ENCODE measurements at places on chromosomes 12 and 14. TPM values are rescaled to one million over a fixed set of nuclear protein-coding genes. Genes with fewer than 3 reads are reported as not detected.
A peak's percentile ranks its signal among the peaks of the same experiment; 100 is the strongest.

DNA sequence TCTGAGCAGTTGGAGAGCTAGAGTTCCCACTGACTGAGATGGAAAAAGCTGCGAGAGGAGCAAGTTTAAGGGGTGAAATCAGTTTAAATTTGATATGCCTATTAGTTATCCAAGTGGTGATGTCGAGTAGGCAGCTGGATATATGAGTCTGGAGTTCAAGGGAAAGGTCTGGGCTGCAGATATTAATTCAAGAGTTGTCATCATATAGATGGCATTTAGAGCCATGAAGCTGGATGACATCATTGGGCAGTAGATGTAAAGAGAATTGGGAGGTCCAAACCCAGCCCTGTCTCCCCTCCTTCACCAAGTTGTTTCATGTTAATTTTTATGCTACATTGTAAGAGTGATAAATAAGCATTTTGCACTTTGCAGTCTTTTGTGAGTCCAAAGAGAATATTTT is 898.1 kb downstream of the GALC start:
- no peak for DNase-seq

- no peak for DNase-seq
Measured at GRCh38 chr14:35072226-35072625, 26.2 kb downstream of the FAM177A1 start.

DNA sequence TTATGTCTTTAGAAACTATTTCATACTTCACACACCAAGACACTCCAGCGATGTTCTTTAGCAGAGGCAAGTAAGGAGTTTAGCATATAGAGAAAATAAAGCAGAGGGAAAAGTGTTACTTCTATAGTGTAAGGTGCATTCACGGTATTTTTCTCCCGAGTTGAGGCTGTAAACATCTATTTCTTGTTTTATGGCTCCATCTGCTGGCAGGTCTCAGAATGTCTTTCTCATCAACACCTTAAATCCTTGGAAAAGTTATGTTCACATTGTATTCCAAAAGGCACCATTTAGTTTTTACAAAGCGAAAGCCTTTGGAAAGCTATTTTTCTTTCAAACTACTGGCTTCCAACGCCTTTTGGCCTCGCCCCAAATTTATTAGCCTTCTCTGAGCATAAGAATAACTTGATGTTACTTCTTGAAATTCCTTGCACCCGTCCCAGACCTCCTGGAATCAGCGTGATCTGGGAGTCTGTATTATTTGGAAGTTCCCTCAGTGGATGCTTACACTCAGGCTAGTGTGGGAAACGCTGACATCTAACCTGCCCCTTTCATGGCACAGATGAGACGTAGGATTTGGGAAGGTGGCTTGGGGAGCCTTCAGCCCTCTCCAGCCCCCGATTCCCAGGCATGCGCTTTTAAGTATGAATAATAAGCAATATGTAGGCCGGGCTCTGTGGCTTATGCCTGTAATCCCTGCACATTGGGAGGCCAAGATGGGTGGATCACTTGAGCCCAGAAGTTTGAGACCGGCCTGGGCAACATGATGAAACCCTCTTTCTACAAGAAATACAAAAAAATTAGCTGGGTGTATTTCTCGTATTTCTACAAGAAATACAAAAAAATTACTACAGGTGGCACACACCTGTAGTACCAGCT is 1.9 kb upstream of the PIWIL1 start:
- DNase-seq: peak; percentile 47

DNA sequence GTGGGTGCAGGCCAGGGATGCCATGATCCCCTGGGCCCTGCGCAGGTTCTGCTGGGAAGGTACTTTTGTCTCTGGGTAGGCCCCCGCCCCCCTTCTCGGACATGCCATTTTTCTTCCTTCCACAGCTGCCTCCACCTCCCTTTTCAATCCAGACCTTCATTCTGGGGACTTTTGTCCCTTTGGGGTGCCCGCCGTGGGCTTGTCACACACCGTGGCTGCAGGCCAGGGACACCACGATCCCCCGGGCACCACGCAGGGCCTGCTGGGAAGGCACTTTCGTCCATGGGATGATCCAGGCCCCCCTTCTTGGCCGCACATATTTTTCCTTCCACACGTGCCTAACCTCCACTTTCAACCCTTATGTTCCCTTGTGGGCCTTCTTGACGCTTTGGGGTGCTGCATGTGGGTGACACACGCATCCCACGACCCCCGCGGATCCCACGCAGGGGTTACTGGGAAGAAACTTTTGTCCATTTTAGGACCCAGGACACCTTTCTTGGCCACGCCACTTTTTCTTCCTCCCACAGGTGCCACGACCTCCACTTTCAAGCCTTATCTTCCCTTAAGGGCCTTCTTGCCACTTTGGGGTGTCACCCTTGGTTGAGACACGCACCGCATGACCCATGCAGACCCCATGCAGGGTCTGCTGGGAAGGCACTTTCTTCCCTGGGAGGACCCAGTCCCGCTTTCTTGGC is 272.5 kb downstream of the ALG10 start:
- no peak for DNase-seq

- no peak for DNase-seq
Measured at GRCh38 chr14:34368971-34369647, 92.9 kb downstream of the SPTSSA start.

DNA sequence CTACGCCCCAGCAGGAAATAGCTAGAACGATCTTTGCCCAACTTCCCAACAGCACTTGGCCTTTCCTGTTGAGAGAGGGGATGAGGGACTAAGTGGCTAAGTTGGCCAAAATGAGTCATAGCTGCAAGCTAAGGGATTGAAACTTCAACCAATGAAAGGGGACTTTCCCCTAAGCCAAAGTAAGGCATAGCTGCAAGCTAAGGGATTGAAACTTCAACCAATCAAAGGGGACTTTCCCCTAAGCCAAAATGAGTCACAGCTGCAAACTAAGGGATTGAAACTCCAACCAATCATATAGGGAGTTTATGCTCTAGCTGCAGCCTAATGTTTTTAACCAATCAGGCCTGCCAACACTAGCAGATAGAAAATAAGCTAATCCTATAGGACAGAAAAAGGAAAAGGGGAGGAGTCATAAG is 100.5 kb upstream of the SSTR1 start:
- DNase-seq: peak; percentile 31

DNA sequence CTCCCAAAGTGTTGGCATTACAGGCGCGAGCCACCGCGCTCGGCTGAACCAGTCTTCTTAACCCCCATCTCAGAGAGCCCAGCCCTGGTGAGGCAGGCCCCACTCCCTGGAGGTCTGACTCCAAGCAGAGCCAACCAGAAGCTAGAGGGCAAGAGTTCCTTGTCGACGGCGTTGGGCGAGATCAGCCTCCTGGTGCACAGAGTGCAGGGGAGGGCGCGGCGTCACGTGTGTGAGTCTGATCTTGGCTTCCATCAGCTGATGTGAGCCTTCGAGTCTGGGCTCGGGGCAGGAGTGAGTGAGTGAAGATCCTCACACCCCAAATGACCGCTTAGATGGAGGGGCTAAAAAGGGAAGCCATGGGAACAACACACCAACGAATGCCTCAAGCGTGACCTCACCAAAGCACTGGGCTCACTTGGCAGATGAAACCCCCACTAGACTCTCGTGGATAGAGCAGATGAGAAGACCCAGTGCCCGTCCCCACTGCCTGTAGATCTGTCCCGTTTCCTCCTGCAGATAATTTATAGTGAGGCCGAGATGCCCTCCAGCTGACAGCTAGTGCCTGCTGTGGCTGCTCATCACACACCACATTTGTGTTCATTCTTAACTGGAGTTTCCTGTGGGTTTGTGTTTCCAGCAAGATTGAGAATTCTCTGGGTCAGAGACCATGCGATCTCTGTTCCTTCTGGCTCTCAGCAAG is 28.6 kb upstream of the ADGRD1 start:
- DNase-seq: no peak

- peak; percentile 12 for DNase-seq
Measured at GRCh38 chr12:65741656-65742017, 82.6 kb upstream of the HMGA2 start.

GRCh38 chr12:108784270-108784669 is 53.0 kb upstream of the CORO1C start:
- no peak for DNase-seq

DNA sequence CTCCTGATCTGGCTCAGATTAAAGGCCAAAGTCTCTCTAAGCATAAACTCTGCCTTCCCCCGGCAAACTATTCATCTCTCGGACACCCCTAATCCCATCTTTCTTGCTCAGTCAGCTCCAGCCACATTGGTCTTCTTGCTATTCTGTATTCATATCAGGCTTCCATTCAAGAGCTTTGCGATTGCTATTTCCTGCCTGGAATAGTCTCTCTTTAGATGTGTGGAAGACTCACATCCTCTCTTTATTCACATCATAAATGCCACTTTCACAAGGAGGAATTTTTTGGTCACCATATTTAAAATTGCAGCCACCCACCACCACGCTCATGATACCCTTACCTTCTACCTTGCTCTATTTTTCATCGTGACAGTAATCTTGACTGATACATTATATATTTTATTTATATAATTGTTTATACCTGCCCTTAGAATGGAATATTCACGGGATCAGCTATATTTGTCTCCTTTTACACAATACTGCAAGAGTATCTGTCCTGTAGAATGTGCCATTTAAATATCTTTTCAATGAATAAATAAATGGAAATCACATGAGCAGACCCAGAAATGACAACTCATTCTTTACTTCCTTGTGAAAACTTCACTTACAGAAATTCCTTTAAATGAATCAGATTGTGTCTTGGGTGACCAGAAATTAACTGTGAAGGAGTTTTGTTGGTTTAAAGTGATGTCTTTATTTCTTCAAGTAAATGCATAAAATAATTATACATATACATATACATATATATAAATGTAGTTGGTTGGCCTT is 780.6 kb upstream of the FLRT2 start:
- DNase-seq: no peak

- DNase-seq: peak; percentile 26
Measured at GRCh38 chr14:103846543-103847450, 578 bp downstream of the PPP1R13B start.

DNA sequence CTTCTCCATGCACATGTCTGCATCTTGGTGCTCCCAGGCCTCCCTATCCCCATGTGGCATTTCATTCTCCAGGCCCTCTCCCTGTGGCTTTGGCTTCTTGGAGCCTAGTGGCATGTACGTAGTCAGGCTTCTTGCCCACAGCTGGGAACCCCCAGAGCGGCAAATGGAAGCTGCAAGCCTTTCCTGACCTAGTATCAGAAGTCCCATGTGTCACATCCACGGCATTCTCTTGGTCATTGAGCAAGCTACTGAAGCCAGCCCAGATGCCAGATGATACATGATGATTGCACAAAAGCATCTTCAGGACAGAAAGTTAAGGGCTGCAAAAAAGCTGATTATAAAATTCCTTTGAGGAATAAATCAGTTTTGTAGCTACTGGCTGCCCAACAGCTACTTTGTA is 154.9 kb downstream of the PELI2 start:
- DNase-seq: no peak

GRCh38 chr14:100388103-100389054 is 65.2 kb downstream of the SLC25A47 start:
- no peak for DNase-seq

- DNase-seq: no peak
Measured at GRCh38 chr14:50213795-50214194, 17.6 kb downstream of the SOS2 start.

DNA sequence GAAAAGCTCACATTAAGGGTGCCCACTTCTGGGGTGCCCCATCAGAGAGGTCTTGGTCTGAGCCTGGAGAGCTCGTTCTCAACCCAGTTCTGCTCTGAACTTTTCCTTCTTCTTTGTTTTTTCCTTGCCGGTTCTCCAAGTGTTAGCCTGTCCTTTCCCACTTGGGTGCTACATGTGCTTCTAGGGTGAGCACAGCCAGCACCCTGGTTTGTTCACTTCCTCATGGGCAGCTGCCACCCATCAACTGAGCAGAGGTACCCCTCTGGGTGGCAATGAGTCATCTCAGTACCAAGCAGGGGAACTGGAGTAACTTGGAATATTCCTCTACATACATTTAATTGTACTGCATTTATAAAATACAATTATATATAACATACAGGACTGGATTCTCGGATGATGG is 3.9 kb upstream of the SYNE3 start:
- DNase-seq: peak; percentile 38

DNA sequence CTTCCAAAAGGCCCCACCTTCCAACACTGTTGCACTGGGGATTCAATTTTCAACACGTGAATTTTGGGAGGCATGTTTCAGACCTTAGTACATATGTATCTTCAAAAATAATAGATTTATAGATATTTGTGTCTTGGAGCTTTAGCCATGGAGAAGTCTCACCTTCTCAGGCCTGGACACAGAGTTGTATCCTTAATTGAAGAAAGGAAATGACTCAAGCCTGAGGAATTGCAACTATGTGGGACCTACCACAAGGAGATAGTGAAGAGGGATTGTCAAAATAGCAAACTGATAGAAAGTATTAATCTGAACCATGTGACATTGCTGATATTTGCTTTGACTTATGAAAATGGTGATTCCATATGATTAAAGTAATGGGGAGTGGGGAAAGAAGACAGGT is 89.8 kb downstream of the ACSS3 start:
- DNase-seq: no peak

DNA sequence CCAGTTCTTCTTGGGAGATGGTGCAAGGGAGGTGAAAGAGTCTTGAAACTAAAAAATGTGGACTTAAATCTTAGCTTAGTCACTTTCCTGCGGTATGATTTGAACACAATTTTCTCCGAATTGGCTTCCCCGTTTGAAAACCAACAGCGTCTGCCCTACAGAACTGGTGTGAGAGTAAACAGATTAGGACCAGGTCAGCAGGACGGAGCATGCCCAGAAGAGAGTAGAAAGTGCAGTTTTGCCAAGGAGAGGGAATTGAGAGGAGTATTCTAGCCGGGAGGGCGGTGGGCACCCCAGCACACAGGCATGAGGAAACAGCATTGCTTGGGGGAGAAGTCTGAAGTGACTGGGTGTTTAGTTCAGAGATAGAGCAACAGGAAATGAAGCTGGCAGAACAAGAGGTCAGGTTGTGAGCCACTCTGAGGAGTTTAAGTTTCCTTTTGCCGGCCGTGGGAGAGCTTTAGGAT is 927.1 kb downstream of the VRK1 start:
- DNase-seq: peak; percentile 66

GRCh38 chr12:122413516-122414404 is 8.7 kb downstream of the CLIP1 start:
- DNase-seq: no peak

DNA sequence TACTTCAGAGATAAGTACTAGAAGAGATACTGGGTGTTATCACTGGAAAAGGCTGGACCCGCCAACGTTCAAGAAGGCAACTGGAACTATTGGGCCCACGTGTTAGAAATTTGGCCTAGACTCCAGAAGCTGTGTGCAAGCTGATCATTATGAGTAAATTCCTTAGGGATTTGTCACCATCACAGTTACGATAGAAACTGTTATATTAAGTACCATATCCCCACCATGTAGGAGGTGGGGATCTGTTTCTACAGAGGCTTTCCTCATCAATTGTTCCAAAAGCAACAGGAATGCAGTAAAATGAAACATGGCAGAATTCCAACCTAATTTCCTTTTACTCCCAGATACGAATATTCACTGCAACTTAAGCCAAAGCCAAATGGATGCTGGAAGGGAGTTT is 170.7 kb downstream of the NOVA1 start:
- no peak for DNase-seq

GRCh38 chr12:93379981-93380361 is 2.2 kb downstream of the NUDT4 start:
- no peak for DNase-seq

- DNase-seq: no peak
Measured at GRCh38 chr14:63624203-63624602, 17.5 kb downstream of the WDR89 start.

The PRB3 gene
- not detected for total RNA-seq

The SLC6A12 gene
- total RNA-seq: not detected

The GPRC5D gene
- total RNA-seq: not detected

The B4GALNT1 gene
- total RNA-seq: 0.61 TPM

The CD163 gene
- not detected for total RNA-seq

The RD3L gene
- not detected for total RNA-seq

The VRTN gene
- not detected for total RNA-seq

The PDZRN4 gene
- total RNA-seq: not detected

The ADAM21 gene
- 0.29 TPM for total RNA-seq

The CPNE6 gene
- total RNA-seq: not detected

The SSPN gene
- not detected for total RNA-seq

Measured in activated CD8-positive, alpha-beta T cell treated with anti-CD3 and anti-CD28 coated beads for 36 hours (primary cell).